Endodermal cell (in vitro differentiated cells): ENCODE measurements at places on chromosomes 4 and X. TPM values are rescaled to one million over a fixed set of nuclear protein-coding genes. Genes with fewer than 3 reads are reported as not detected.

The SMS gene
- total RNA-seq, result 123 to 163 TPM (median 154 TPM) in 3 replicates

The SYTL4 gene
- 0.25 TPM in 1 of 3 replicates, not detected in the others for total RNA-seq

The OPHN1 gene
- total RNA-seq, result 2.0 and 2.9 TPM in 2 replicates

The NRK gene
- 1.5 and 1.9 TPM in 2 replicates for total RNA-seq

The SHOX gene
- not detected in 3 replicates for total RNA-seq

The GABRE gene
- total RNA-seq, result 5.6 to 6.6 TPM (median 6.3 TPM) in 3 replicates

The ZNF827 gene
- 28.0 and 34.9 TPM in 2 replicates for total RNA-seq
